Upper lobe of left lung (tissue), 6 donors: ENCODE measurements at places on chromosomes 6 and 20. TPM values are rescaled to one million over a fixed set of nuclear protein-coding genes. Genes with fewer than 3 reads are reported as not detected.

The HLA-DQA1 gene
- total RNA-seq, result 476 TPM

The CTAGE9 gene
- total RNA-seq, result not detected

GRCh38 chr6:102474041-102474807 lies 1080.7 kb downstream of the GRIK2 start:
- no peak for DNase-seq

DNA sequence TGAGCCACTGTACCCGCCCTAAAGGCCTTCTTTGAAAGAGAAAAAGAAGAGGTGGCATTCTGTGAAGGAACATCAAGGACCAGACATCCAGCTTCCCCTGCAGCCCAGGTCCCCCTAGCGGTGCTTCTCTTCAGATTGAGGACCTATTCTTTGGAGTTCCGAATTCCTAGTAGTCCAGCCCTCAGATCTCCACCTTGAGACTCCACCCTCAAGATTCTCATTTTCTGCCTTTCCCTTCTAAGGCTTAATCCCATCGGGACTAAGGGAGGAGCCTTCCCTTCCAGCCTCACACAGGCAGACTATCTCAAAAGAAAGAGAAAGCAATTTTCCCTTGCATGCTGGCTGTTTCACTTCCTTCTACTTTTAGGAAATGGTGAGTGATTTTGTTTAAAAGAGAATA lies 32.5 kb downstream of the MUC22 start:
- peak; percentile 68 for DNase-seq

DNA sequence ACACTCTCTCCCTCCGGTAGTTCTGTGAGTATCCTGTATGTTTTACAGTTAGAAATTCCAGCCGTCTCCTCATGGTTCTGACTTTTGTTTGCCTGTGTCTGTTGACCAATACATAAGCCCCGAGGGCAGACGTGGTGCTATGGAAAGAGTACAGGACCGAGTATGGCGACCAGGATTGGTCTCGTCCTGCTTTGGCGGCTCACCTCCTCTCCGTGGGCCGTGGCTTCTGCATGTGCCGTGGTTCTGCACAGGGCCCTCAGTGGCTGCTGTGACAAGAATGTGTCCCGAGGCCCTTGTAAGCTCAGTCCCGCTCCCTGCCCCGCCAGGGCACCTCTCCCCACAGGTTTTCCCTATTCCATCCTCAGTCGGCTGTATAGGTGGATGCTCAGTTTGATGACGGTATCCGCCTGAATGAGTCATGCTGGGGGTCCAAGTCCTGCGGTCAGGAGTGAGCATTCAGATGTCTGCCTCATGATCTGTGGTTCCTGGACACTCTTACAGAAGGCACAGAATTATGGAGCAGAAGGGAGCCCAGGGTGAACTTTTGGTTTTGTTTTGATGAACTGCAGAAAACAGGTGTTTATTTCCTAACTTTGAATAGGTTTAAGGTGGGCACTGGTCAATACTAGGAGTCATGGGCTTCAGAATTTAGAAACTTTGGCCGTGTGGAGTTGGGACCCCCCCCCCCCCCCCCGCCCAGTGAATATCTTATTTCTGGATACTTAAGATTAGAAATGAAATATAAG lies 1.2 kb downstream of the ARFGAP1 start:
- DNase-seq, result peak; percentile 42
